ENCODE measurements at places on chromosomes 1 and 21. TPM values are rescaled to one million over a fixed set of nuclear protein-coding genes. Genes with fewer than 3 reads are reported as not detected.
A peak's percentile ranks its signal among the peaks of the same experiment; 100 is the strongest.

RGS1 gene
- 149 TPM for total RNA-seq

KANK4 gene
- not detected for total RNA-seq

DNA sequence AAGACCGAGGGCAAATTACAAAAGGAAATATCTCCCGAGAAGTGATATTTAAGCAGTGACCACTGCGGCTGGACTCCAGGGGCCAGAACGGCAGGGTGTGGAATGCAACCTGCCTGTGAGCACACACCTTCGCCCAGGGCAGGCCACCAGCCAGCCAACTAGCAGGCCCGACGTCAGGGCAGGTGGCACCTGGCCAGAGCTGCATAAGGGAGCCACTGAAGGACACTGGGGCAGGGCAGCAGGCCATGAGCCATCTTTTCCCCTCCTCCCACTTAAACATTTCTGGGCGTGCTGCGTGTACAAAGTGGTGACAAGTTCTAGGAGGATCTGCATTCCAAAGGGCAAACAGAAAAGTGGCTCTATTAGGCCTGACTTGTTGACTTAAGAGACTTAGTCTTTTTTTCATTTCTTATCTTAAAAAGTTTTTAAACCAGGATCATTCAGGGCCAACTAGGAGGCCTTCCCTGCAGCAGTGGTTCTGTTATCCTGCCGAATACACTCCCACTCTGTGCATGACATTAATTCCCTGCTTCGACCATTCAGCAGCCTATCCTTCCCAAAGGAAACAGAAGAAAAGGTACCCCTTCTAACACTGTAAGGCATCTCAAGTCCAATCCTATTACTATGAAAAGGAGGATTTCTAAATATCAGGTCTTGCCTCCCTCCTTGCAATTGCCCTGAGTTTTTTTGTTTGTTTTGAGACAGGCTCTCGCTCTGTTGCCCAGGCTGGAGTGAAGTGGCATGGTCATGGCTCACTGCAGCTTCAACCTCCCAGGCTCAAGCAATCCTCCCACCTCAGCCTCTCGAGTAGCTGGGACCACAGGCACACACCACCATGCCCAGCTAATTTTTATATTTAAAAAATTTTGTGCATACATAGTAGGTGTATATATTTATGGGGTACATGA lies 96.3 kb downstream of the BCAR3 start:
- peak; percentile 95 for DNase-seq

- DNase-seq, result no peak
Observed at GRCh38 chr1:227823537-227823936, 8.1 kb downstream of the PRSS38 start.

GRCh38 chr21:17538576-17538975 lies 25.7 kb downstream of the CXADR start:
- no peak for DNase-seq
